ENCODE measurements at places on chromosomes 16 and 17.
A peak's percentile ranks its signal among the peaks of the same experiment; 100 is the strongest.

GRCh38 chr16:30523768-30524574 lies 2.4 kb downstream of the ZNF768 start:
- no peak for DNase-seq

GRCh38 chr17:71762526-71762925 lies 358.3 kb upstream of the SOX9 start:
- no peak for DNase-seq

GRCh38 chr17:68011199-68011665 lies 15.0 kb upstream of the C17orf58 start:
- peak; percentile 23 for DNase-seq

DNA sequence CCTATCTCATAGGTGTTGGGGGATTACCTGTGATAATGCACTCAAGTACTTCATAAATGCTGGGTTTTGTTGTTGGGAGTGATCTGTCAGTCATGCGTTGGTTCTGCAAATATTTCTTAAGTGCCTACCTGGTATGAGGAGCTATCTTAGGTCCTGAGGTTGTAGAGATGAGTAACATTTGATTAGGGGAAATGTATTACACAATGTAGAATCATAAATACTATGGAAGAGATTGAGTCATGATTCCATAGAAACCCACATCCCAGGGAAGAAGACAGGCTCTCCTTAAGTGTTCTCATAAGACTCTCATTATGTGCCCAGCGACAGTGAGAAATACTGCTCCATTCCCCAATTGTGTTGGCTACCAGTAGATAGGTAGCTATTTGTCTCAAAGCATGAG lies 240.1 kb downstream of the FTO start:
- DNase-seq = no peak

DNA sequence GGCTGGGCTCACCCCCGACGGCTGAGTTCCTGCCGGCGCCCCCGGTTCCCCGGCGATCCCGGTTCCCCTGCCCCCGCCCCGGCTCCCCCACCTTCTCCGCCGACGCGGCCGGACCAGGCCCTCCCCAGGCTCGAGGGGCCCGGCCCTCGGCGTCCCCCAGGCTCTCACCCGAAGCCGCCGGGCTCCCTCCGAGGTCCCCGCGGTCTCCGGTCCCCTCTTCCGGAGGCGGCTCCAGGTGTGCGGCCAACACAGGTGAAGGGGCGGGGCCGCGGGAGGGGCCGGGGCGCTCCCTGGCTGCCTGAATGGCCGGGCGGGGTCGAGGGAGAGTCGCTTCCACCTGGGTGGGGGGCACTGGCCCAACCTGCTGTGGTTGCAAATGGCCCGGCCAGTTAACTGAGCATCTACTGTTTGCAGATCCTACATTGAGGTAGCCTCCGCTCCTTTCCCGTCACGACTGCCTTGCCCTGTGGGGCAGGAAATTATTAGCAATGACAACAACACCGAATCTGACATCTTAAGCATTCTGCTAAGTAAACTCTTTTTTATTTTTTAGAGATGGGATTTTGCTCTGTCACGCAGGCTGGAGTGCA lies at the start of gene BICDL2:
Gene BICDL2, minus strand, starts transcription at position 219 of the 590 bp plus-strand sequence. CDS start 1,448 bp downstream, outside the sequence.
- no peak for DNase-seq

- no peak for DNase-seq
Measured at GRCh38 chr17:51687887-51688286, 427.5 kb downstream of the UTP18 start.

DNA sequence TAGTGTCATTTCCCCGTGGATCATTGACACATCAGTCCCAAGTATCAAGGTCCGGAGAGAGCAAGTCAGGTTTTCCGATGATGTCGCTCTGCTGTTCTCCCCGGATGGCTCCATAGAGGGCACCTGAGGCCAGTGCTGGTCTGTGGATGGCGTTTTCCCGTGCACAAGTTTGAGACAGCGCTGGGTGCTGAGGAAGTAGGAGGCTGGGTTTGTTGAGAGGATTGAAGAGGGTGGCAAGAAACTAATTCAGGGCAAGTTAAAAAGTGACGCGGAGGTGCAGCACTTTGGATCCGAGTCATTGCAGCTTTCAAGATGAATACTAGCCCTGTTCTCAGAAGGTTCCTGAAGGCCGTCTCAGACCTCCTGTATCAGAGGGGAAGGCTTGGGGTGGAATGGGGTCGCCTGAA lies 7.7 kb downstream of the NUBP1 start:
- DNase-seq = peak; percentile 55

GRCh38 chr17:29617125-29617480 lies 5.6 kb downstream of the CORO6 start:
- peak; percentile 82 for DNase-seq

DNA sequence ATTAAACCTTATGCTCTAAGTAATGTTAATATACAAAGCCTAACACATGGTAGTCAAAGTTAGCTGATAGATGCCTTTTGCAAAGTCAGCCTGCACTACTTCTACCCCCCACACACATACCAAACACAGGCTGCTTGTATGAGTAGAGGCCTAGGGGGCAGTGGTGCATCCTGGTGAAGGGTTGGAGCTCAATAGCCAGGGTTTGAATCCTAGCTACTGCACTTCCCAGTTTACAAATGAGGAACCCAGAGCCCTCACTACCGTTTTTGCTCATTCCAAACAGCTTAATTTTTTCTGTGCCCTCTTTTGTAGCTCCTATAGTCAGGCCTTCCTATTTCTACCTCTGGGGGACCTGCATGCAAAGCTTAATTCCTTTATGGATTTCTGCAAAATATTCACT lies 18.9 kb upstream of the HYDIN start:
- no peak for DNase-seq

- DNase-seq = no peak
Measured at GRCh38 chr17:79406316-79406715, 204.5 kb downstream of the RBFOX3 start.

GRCh38 chr16:6949240-6949639 lies 383.4 kb upstream of the RBFOX1 start:
- DNase-seq = no peak

- DNase-seq = no peak
Measured at GRCh38 chr16:68345351-68345810, 34.6 kb downstream of the PRMT7 start.

DNA sequence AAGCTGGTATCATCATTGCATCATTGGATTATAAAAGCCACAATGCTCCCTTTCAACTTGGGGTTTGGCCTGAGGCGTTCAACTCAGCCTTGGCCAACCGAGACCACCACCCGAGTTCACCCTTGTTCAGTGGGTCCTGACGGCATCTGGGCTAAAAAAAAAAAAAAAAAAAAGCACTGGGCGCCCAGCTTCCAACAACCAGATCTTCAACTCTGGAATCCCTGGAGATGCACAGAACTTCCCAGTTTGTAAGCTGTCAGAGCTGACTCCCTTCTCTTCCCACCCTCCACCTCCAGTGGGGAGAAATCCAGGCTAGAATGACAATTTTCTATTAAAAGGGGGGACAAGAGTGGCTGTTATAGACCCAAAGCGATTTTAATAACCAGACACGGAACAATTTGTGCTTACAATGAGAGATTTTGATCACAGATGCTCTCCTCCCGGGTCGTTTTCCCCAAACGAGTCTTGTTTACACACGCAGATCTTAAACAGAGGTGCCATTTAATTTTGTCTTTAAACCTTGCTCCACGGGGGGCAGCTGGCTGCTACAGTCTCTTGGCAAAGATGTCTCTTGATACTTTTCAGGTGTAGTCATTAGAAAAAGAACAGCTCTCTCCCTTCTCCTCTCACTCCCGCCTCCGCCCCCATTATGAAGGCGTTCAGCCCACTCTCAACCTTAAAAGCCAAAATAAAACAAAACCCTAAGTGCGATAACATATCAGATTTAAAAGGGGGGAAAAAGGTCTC lies 26.9 kb downstream of the GPRC5B start:
- no peak for DNase-seq

- no peak for DNase-seq
Measured at GRCh38 chr16:21949713-21950260, 3.4 kb upstream of the UQCRC2 start.
